ENCODE measurements at places on chromosomes 16 and 17.

DNA sequence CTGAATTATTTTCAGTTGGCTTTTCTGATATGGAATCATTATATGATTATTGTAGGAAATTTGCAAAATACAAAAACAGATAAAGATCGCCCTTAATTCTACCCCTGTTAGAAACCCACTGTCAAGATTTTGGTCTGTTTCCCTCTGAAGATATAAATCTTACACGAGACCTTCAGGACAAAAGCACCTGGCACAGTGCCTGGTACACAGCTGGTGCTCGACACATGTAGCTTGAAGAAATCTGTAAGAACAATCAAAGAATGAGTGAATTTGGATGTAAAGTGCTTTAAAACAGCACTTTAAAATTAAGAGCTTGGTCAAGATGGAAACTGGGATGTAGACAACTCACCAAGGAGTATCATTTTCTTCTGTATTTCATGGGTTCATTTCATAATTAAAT lies 181.1 kb downstream of the C16orf78 start:
- DNase-seq: peak; percentile 32

DNA sequence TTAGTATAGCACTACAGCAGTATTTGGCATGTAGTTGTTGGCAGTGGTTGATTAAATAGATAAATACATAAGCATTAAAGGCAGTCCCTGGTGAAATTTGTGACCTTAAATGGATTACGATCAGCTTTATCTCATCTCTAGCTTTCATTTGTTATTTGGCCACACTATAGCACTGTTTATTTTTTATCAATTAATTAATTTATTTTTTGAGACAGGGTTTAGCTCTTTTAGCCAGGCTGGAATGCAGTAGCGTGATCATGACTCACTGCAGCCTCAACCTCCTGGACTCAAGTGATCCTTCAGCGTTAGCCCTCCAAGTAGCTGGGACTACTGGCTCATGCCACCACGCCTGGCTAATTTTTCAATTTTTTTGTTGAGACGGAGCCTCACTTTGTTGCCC lies 18.7 kb upstream of the ARHGAP17 start:
- no peak for DNase-seq

- DNase-seq: no peak
Measured at GRCh38 chr16:27108826-27109665, 42.3 kb downstream of the C16orf82 start.

GRCh38 chr16:73058616-73059409 lies 10.9 kb upstream of the ZFHX3 start:
- DNase-seq: peak; percentile 23

DNA sequence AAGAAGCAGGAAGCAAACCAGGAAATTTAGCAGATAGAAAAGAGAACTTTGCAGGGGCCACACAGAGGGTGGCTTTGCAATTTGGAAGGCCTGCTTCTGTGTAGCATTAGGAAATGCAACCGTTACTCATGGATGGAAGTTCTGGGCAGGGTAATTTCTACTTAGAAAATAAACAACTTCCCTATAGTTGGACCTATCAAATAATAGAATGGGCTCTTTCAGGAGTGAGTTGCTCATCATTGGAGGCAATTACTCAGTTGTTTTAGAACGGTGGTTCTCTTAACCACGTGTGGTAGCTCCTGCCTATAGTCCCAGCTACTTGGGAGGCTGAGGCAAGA lies 25.8 kb upstream of the HS3ST2 start:
- no peak for DNase-seq

DNA sequence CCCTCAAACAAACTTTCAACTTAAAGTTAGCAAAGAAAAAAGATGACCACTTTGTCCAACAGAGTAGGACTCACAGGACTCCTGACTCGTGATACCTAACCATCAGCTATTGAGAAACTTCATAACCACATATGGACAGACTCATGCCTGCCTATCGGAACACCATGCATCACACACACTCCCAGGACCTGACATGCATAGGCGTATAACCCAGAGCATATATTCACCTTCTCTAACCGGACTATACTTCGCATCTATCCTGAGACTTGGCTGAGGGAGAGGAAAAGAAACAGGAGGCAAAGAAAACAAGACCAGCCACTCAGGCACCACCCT lies 2.2 kb downstream of the PIP4K2B start:
- DNase-seq: no peak

DNA sequence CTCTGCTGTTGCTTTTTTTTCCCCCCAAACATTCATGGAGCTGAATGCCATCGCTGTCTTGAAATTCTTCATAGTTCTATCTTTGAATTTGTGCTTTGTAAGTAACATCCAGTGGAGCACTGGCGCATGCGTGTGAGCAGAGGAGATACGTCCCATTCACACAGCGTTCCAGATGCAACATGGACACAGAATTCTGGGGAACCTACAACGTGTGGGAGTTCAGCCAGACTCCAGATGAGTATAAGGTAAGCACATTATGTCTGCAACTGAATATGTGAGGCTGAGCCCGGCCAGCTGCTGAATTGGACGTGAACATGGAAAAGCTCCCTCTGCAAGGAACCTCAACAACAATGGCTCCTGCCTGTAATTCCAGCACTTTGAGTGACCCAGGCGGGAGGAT lies 4.3 kb upstream of the ATP1B2 start:
- DNase-seq: no peak

DNA sequence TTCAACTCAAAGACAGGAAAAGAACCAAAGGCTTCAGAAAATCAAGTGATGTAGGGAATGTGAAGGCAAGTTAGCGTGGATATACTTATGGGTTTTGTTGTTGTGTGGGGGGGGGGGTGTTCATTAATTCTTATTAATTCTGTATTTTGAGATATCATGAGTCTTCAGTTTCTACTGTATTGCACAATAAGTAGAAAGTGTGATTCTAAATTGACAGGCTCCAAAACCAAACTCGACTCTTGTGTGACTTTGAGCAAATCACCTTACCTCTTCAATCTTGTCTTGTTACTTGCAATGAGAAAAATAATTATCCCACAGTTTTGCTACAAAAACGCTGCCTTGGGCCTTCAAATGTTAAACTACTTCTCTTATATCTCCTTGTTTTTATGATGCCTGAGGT lies 453.9 kb upstream of the GOT2 start:
- DNase-seq: no peak

- no peak for DNase-seq
Measured at GRCh38 chr16:47779201-47780016, 318.3 kb downstream of the PHKB start.

DNA sequence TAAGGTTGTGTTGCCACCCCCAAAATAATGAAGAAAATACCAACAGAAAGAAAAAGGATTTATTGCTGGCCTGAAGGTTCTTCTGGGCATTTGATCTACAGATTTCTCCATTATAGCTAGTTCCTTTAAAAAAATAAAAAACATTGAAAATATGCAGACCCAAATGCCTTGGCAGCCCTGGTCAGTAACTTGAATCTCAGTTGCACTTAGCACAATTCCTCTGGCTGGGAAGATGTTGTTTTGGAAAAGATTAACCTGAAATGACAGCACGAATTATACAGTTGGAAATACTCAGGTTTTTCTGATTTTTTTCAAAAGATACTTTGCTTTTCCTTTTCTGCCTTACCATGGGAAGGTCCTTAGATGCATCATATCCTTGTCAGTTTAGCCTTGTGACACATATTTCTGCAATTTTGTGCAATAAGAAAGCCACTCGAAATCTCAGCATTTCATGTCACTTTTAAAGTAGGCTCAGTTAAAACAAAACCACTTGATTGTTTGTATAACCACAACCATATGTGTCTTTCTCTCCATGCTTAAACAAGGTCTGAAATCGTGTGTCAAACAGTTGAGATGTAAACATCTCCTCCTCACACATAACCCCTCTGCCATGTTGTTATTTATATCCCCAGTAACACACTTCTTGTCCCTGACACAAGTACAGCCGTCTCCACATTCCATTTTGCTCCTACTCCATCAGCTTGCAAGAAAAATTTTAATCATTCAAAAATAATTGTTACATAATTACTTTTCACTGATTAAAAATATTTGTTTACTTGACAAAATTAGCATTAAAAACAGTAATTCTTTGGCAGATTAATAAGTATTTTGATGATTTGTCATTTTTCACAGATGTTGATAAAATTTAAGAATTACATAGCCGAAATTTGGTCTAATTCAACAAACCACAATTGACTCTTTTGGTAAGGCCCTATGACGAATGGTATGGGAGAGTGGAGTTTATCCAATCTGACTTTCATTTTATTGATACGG lies 61.1 kb downstream of the SIAH1 start:
- no peak for DNase-seq

DNA sequence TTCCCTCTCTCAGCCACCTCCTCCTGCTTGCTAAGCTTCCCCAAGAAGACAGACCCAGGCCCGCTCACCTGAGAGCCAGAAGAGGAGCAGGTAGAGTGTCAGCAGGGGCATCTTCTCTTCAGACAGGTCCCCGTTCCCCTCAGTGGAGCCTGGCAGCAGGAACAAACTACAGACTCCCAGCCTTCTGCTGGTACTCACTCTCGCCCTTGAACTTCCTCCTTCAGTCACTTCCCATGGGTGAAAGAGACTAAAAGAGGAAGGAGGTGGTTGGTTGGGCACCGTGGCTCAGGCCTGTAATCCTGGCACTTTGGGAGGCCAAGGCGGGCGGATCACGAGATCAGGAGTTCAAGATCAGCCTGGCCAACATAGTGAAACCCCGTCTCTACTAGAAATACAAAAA lies at the start of gene CD300LF:
TSS of gene CD300LF (minus strand) at position 168 of the 400 bp plus-strand sequence. CDS start at position 111, 57 bp downstream.
- DNase-seq: no peak

GRCh38 chr16:69847643-69848042 lies 85.5 kb downstream of the WWP2 start:
- DNase-seq: no peak

Data from DMS 273 treated with DMSO at 0.1 percent for 48 hours (cell line).